ENCODE measurements at places on chromosomes 11 and 22. TPM values are rescaled to one million over a fixed set of nuclear protein-coding genes. Genes with fewer than 3 reads are reported as not detected.

Gene MCHR1
- total RNA-seq = not detected

Gene FOLR1
- not detected for total RNA-seq

Gene MRGPRX3
- total RNA-seq = not detected

Gene CCDC179
- total RNA-seq = not detected

- H3K4me3 ChIP-seq = no peak overlapping the region
- no peaks in the 10 kb centered on the region for H3K36me3 ChIP-seq
- H3K27ac ChIP-seq = no peak overlapping the region
Observed at GRCh38 chr11:93288767-93289166, 41.8 kb upstream of the DEUP1 start.

GRCh38 chr22:39806109-39806508, 87.5 kb downstream of the ENTHD1 start:
- no peak overlapping the region for H3K27ac ChIP-seq
- H3K4me1 ChIP-seq = peaks cover 15% of the 10 kb centered on the region
- peaks cover 12% of the 10 kb centered on the region for H3K27me3 ChIP-seq
- H3K36me3 ChIP-seq = no peaks in the 10 kb centered on the region
- no peak for DNase-seq

- H3K4me1 ChIP-seq = peaks cover 5% of the 10 kb centered on the region
- H3K4me3 ChIP-seq = no peak overlapping the region
- no peaks in the 10 kb centered on the region for H3K36me3 ChIP-seq
- no peak for DNase-seq
- no peaks in the 10 kb centered on the region for H3K27me3 ChIP-seq
Observed at GRCh38 chr11:95268391-95268790, 37.4 kb upstream of the SESN3 start.

DNA sequence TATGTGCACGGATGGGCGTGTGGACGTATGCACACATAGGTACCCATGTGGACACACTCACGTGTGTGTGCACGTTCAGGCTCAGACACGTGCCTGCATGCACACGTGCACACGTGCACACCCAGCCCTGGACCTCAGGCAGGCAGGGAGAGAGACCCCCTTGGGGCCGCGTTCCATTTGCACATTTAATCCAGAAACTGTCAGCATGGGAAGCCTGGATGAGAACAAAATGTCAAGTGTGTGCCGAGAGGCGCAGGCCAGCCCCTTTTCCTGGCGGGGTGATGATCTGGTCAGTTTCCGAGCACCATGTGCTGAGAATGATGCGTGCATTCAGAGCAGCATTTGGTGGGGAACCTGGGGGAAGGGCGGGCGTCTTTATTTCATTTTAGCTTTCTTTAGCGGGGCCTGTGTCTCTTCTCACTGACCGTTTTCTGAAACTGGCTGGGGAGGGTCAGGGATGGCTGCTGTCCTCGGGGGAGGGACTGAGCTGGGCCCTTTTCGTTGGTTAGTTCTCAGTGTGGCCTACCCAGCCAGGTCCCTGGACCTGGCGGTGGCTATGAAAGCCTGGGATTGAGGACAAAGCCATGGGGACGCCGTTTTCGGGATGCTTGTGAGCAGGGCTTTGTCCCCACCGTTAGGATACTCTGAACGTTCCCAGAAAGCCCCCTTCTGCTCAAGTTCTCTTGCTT, 96.3 kb downstream of the KCNQ1 start:
- no peak for DNase-seq
- H3K36me3 ChIP-seq = no peaks in the 10 kb centered on the region
- H3K27me3 ChIP-seq = no peaks in the 10 kb centered on the region
- H3K4me1 ChIP-seq = peaks cover 18% of the 10 kb centered on the region
- H3K4me3 ChIP-seq = no peak overlapping the region

DNA sequence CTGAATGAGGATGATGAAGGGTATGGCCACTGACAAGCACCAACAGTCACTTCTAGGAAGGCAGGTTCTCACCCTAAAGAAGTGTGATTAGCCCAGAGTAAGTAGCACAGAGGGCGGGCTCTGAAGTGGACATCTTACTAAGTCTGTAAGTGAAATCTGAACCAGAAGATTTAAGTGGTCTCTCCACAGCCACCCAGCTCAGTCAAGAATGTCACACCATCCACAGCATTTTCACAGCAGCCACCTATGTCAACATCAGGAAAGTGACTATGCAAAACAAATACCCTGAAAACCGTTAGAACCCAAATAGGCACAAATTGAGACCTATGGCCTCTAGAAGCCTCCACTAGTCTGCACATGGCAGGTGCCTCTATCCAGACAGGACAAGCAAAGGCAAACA, 23.0 kb upstream of the STK33 start:
- no peak for DNase-seq

DNA sequence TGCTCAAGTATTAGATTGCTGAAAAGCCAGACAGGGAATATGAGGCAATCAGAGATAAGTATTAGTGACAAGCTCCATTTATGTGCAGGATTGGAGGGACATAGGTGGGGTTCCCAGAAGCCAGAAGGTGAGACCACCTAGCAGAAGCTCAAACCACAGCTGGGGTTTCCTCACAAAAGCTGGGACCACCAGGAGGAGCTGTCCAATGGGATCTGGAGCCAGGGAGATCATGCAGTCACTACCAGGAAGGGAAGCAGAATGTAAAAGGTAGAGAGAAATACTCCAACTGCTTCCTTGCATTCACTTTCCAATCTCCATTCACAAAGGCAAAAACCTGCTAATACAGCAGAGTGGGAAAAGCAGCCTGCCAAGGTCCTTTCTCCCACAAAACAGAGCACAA, 5.2 kb upstream of the FSHB start:
- no peaks in the 10 kb centered on the region for H3K36me3 ChIP-seq
- no peaks in the 10 kb centered on the region for H3K4me1 ChIP-seq
- H3K4me3 ChIP-seq = no peak overlapping the region
- no peak for DNase-seq

Gene IFTAP
- total RNA-seq = 4.6 TPM

Gene APOA5
- total RNA-seq = not detected

Gene RAG2
- not detected for total RNA-seq

DNA sequence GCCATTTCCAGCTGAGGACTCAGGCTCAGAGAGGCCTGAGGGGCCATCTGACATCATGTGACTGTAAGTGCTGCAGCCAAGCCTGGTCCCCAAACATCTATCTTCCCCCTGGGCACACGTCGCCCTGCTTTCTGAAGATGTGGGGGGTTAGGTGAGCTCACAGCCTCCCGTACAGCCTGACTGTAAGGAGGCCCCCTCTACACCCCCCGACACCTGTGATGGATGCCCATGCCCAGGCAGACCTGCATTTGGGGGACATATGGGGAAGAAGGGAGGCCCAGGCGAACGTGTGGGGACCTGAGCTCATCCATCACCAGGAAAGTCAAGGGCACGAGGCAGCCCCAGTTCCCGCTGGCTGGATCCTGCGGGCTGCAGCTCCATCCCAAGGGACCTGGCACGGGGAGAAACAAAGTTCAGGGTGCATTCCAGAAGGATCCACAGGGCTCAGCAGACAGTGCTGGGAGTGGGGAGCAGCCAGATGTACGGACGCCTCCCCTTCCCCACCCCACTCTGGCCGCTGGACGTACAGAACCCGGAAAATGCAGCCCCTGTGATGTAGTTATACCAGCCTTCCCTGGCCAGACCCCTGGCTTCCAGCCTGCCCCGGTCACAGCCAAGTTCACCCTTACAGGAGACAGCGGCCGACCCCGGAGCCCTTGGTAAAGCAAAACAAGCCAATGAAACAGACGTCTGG, 1431.4 kb downstream of the BRD1 start:
- no peaks in the 10 kb centered on the region for H3K36me3 ChIP-seq
- H3K27me3 ChIP-seq = peaks cover 5% of the 10 kb centered on the region
- no peak overlapping the region for H3K27ac ChIP-seq
- H3K4me1 ChIP-seq = no peaks in the 10 kb centered on the region
- no peak overlapping the region for H3K4me3 ChIP-seq
- no peak for DNase-seq

Gene RIBC2
- 8.2 TPM for total RNA-seq

Gene SCO2
- 5.0 TPM for total RNA-seq

GRCh38 chr11:107859459-107860239, 1.1 kb upstream of the SLC35F2 start:
- peaks cover 18% of the 10 kb centered on the region for H3K36me3 ChIP-seq
- H3K4me1 ChIP-seq = peaks cover 22% of the 10 kb centered on the region
- peaks cover 14% of the 10 kb centered on the region for H3K27me3 ChIP-seq
- peak overlapping the region; percentile 91 for H3K27ac ChIP-seq
- peak; percentile 22 for DNase-seq

GRCh38 chr11:76644591-76644990, 26.0 kb downstream of the LRRC32 start:
- peaks cover 26% of the 10 kb centered on the region for H3K4me1 ChIP-seq
- no peak overlapping the region for H3K4me3 ChIP-seq
- H3K36me3 ChIP-seq = peaks cover 3% of the 10 kb centered on the region

Gene CNGA4
- total RNA-seq = 0.10 TPM

- no peaks in the 10 kb centered on the region for H3K36me3 ChIP-seq
- H3K4me1 ChIP-seq = peaks cover 3% of the 10 kb centered on the region
- no peak for DNase-seq
- no peak overlapping the region for H3K4me3 ChIP-seq
Observed at GRCh38 chr11:121766991-121767390, 314.2 kb upstream of the SORL1-AS1 start.

- DNase-seq = no peak
- H3K36me3 ChIP-seq = no peaks in the 10 kb centered on the region
- H3K27ac ChIP-seq = no peak overlapping the region
- no peaks in the 10 kb centered on the region for H3K4me1 ChIP-seq
- no peak overlapping the region for H3K4me3 ChIP-seq
- peaks cover 6% of the 10 kb centered on the region for H3K27me3 ChIP-seq
Observed at GRCh38 chr11:76217653-76218160, 11.4 kb upstream of the WNT11 start.

Gene PGA4
- not detected for total RNA-seq

GRCh38 chr11:122140500-122140899, 24.5 kb upstream of the BLID start:
- no peaks in the 10 kb centered on the region for H3K4me1 ChIP-seq
- H3K27me3 ChIP-seq = peaks cover 4% of the 10 kb centered on the region
- no peak for DNase-seq
- H3K27ac ChIP-seq = no peak overlapping the region

Gene GRAP2
- 65.5 TPM for total RNA-seq
